ENCODE measurements at places on chromosomes 3 and 15.
A peak's percentile ranks its signal among the peaks of the same experiment; 100 is the strongest.

DNA sequence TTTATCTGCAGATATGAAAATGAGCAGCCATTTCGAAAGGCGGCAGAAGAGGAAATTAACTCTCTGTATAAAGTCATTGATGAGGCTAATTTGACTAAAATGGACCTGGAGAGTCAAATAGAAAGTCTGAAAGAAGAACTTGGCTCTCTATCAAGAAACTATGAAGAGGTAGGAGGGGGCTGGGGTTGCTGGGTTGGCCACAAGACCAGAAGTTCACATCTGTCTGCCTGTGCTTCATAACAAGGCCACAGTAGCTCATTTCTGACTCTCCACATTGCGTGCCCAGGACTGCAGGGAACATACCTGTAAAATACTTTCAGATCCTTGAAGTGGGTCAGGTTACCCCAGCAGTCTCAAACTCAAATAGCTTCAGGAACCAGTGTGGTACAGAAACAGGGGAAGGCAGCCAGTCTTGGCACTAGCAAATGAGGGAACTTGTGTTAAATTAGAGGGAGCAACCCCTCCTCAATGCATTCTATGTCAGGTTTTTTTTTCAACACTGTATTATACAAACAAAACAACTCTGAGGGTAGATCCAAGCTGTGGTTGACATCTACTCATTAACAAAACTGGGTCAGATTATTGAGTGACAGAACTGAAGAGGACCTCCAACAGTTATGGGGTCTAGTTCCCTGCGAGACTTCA is 48.7 kb downstream of the BFSP2 start:
- no peak for DNase-seq

DNA sequence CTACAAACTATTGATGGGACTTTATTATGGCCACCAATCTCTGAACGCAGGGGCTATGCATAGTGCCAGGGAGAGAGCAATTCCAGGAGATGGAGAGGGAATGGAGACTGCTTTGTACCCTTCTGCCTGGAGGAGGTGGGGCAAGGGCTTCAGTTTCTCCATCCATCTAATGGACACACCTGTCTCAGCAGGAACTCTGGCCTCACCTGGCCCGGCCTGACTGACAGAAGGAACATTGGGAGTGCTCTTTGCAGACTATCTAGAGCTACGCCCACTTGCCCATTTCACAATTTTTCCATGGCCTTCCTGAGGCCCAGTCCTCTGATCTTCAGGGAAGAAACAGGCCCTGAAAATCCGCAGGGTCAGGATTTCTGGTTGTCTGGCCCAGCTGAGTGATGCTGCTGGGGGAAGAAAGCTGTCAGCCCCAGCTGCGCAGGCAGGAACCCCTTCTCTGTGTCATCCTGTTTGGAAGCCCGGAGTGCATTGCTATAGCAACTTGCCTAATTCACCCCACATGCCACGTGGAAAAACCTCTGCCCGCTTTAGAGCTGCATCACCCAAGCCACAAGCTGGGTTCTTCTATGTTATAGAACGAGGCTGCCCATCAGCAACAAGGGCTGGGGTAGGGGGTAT is 6.4 kb downstream of the ITGA11 start:
- no peak for DNase-seq

- DNase-seq = peak; percentile 69
Observed at GRCh38 chr3:48039487-48040190, 23.4 kb upstream of the MAP4 start.

GRCh38 chr3:122088531-122088930 is 33.4 kb downstream of the CD86 start:
- no peak for DNase-seq

GRCh38 chr3:19527746-19528145 is 379.4 kb downstream of the KCNH8 start:
- DNase-seq = no peak

- no peak for DNase-seq
Observed at GRCh38 chr3:112508860-112509259, 9.6 kb upstream of the BTLA start.

- no peak for DNase-seq
Observed at GRCh38 chr3:187717572-187717971, 15.2 kb upstream of the RTP2 start.

DNA sequence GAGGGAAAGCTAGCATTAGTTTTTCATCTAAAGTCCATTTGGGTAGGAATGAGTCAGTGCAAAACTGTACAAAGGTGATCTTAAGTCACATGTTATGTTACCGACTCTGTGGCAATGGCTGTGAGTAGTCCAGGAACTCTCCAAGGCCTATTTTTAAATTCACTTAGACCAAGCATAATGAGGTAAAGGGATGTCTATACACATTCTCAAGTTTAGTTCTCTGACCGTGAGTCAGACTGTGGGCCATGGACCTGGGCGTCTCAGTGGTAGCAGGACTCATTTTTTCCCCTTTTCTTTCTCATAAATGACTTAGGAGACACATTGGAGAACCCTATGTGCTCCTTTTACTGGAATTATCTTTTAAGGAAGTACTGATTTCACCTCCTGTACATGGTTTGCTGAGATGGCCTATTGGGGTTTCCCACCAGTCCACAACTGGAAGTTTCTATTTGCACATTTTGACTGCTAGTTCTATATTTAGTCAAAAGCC is 488.7 kb upstream of the TPRG1 start:
- no peak for DNase-seq

DNA sequence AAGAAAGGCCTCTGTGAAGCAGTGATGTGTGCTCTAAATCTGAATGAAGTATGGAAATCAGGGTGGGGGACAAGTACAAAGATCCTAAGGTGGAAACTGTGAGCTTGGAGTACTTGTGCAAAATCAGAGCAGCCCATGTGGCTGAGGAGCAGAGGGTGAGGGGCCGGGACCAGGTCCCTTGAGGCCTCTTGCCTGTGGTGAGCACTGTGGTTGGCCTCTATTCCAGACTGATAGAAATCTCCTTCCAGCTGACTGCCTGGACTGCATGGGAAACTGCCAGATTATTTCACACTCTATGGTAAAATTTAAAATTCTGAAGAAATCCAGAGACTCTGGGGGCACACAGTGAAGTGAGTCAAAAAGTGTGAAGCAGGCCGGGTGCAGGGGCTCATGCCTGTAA is 81.4 kb downstream of the TM4SF4 start:
- no peak for DNase-seq

GRCh38 chr3:31688984-31689383 is 156.3 kb downstream of the STT3B start:
- no peak for DNase-seq

- no peak for DNase-seq
Observed at GRCh38 chr3:13710251-13710650, 161.3 kb downstream of the FBLN2 start.

GRCh38 chr15:60546744-60547143 is 67.8 kb upstream of the ICE2 start:
- no peak for DNase-seq

DNA sequence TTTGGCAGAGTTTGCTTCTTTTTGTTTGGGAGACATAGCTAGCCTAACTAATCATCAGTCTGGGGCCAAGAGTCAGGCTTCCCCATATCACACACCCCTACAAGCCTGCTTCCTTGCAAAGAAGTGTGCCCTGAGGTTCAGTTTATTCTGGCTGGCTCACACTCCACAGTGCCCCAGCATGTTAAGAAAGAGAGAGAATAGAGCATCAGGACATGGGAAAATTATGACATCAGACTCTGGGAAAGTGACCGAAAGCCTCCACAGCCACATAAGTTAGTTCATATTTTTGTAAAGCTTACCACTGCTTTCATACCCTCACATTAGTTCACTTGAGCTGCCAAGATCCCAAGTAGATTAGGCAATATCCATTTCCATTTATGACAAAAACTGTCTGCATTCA is 63.0 kb upstream of the CFAP161 start:
- DNase-seq = no peak

GRCh38 chr15:63180746-63181145 is 8.7 kb upstream of the RAB8B start:
- no peak for DNase-seq

DNA sequence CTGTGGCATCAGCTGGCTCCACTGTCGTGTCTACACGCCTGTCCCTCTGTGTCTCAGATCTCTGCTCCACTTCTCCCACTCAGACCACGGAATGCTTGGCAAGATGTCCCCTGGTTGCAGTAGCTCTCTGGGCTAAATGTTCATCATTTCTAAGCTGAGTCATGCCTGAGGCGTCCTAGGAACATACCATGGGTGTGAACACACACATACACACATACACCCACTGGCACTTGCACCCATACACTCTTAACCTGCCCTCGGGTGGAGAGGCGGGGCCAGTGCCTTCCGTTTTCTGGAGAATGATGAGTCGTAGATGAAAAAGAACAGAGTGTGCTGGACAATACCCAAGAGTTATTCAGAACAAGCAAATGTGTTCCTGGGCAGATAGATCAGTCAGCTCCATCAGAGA is 72.4 kb downstream of the SENP2 start:
- DNase-seq = no peak

GRCh38 chr15:69729167-69729748 is 276.6 kb downstream of the RPLP1 start:
- DNase-seq = peak; percentile 30

DNA sequence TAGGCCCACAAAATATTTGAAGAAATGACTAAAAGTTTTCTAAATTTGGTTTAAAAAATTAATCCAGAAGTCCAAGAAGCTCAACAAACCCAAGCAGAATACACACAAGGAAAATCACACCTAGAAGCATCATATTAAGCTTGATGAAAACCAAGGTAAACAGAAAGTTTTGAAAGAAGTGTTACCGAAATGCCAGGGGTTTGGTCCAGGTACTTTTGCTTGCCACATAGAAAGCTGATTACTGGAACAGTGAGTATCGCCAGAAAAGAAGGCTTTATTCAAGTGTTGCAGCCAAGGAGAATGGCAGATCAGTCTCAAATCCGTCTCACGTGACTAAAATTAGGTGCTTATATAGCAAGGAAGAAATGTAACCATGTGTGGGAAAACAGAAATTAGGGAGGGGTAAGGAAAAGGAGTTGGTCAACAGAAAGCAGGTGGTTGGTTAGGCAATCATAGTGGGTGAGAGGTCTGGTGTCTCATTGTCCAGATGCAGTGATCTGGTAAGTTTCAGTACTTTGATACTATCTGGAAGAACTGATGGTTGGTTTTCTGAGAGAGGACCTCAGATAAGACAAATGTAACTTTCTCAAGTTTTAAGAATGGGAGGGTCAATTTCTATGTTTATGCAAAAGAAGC is 96.9 kb upstream of the MYRIP start:
- no peak for DNase-seq

DNA sequence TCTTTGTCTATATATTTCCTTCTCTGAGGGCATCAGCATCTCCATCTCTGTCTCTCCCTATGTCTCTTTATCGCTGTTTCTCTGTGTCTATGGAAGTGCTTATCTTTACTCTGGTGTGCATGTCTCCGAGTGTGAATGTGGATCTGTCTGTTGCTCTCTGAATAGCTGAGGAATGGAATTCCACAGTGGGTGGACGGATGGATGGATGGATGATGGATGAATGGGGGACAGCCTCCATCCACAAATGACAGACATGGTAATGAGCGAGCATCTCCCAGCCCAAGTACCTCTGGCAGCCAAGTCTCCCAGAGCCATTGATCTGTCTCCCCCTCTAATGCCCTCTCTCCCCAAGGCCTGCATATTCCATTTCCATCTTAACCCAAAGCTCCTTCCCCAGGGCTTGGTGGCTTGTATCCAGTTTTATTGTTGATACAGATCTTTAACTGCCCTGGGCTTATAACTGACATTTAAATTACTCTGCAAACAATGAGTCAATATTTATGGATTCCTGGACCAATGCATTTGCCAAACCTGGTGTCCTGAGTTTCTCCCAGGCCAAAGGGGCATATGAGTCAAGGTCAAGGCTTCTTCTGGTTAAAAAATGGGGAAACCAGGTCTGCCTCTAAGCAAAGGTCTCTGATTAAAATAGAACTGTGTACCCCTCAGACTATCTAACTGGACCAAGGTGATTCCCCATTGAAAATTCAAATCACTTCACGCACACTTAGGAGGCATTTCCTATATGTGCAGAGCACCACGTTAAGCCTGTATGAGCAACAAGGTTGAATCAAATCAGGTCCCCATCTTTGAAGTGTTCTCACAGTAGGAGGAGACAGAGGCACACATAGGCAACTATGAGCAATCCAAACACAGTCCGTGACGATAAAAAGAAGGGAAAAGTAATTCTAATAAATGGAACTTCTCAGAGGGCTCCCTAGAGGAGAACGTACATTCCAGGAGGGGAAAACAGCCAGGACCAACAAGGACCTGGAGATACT is 109.9 kb downstream of the TLE3 start:
- no peak for DNase-seq

- no peak for DNase-seq
Observed at GRCh38 chr3:195616681-195617080, 32.9 kb upstream of the APOD start.

DNA sequence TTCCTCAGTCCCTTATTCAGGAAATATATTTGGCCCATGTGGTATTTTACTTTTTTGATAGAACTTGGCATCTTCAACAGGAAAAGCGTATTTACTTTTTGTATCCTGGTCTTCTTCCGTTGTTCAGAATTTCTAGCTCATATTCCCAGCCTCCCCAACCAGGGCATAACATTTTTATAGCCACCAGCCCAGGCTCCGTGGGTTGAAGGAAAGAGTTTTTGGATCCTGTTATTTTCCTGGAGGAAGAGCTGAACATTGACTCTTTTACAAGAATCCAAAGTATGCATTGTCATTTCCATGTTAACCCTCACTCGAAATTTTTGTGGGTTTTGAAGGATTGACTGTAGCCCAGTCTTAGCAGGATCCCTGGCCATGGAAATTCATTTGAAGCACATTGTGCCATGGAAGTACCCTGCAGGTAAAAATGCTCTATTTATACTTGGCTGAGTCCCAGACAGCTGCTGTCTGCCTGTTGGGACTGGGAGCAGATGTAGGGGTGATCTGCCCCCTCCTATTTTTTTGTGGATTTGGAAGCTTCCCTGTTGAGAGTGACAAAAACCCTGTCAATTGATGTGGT is 98.8 kb downstream of the AKAP13 start:
- DNase-seq = no peak

DNA sequence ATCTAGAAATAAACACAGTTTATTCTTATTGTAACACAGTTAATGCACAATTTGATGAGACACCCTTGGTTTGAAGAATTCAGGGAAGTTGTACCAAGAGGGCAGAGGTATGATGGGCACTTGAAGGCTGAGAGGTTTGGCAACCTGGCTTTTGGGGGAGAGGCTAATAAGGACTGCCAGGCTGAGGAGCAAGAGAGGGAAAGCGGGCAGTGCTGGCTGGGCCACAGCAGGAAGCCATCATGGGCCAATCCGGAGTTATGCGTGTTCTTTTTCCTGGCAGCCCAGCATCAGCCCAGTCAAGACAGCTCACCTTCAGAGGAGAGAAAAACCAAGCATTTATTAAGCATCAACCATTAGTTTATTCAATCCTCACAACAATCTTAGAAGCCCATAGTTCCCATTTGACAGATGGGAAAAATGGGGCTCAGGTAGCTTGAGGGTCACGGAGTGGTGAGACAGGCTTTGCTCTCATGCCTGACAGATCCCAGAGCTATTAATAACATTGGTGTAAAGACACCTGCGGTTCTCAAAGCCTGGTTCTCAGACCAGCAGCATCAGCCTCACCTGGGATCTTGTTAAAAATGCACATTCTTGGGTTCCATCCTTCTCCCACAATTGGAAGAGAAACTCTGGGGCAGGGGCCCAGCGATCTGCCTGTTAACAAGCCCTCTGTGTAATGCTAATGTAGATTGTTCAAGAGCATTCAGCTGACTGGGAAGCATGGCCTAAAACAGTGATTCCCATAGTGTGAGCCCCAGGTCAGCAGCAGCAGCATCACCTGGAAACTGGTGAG is 183.7 kb downstream of the NTRK3 start:
- DNase-seq = no peak

- no peak for DNase-seq
Observed at GRCh38 chr3:137815251-137815650, 51.1 kb downstream of the SOX14 start.

All from Kasumi-1 (cell line).